Calu3 (cell line): ENCODE measurements at places on chromosomes 3 and 15. TPM values are rescaled to one million over a fixed set of nuclear protein-coding genes. Genes with fewer than 3 reads are reported as not detected.
A peak's percentile ranks its signal among the peaks of the same experiment; 100 is the strongest.

- H3K4me1 ChIP-seq: peaks cover 26% of the 10 kb centered on the region
- no peaks in the 10 kb centered on the region for H3K27me3 ChIP-seq
- no peak overlapping the region for H3K27ac ChIP-seq
- H3K4me3 ChIP-seq: no peak overlapping the region
Measured at GRCh38 chr3:194500198-194500597, 13.4 kb upstream of the ATP13A3 start.

DNA sequence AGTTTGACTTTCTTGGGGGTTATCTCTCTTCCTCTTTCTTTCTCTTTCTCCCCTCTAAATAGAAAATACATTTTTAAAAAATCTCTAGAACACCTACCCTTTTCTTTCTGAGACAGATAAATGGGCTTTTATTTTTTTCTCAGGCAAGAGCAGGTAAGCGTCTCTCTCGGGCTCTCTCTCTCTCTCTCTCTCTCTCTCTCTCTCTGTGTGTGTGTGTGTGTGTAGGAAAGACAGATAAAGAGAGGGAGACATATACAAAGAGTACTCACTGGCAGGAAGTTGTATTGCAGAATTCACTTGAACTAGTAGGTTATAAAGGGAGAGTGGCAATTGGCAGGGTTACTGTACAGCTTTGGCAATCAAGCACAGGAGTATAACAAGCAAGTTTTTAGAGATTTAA lies 118.1 kb upstream of the LSAMP start:
- H3K4me1 ChIP-seq: peaks cover 9% of the 10 kb centered on the region
- H3K36me3 ChIP-seq: no peaks in the 10 kb centered on the region
- H3K27me3 ChIP-seq: no peaks in the 10 kb centered on the region

GRCh38 chr15:24956111-24956838 lies 1.5 kb downstream of the SNRPN start:
- no peaks in the 10 kb centered on the region for H3K36me3 ChIP-seq
- H3K27ac ChIP-seq: no peak overlapping the region
- H3K4me3 ChIP-seq: no peak overlapping the region
- H3K4me1 ChIP-seq: no peaks in the 10 kb centered on the region
- H3K27me3 ChIP-seq: no peaks in the 10 kb centered on the region

GRCh38 chr3:139537361-139537760 lies 2.2 kb downstream of the RBP1 start:
- no peak for DNase-seq
- no peak overlapping the region for H3K4me3 ChIP-seq
- peaks cover 10% of the 10 kb centered on the region for H3K36me3 ChIP-seq
- no peaks in the 10 kb centered on the region for H3K27me3 ChIP-seq
- peaks cover 47% of the 10 kb centered on the region for H3K4me1 ChIP-seq

GRCh38 chr3:58307639-58308215 lies 1.4 kb downstream of the HTD2 start:
- no peak overlapping the region for H3K27ac ChIP-seq
- DNase-seq: peak; percentile 38
- H3K4me1 ChIP-seq: no peaks in the 10 kb centered on the region
- H3K36me3 ChIP-seq: peaks cover 43% of the 10 kb centered on the region
- H3K27me3 ChIP-seq: peaks cover 2% of the 10 kb centered on the region
- peak overlapping the region; percentile 99 for H3K4me3 ChIP-seq

DNA sequence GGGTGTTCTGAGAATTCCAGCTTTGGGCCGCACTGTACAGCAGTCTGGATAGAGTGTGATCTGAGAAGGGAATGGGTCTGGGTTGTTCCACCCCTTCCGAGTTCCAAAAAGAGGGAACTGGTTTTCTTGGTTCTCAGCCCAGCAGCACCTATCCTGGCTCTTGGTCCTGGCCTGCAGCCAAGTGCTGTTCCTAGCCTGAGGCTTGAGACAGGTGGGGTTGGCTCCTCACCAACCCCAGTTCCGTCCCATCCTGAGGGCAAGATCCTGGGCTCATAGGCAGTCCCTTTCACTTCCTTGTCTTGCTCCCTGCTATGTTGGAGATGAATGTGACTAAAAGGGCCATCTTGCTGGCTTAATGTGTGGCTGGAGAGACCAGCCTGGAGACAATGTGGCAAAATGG lies 15.2 kb downstream of the IVD start:
- H3K4me3 ChIP-seq: no peak overlapping the region
- peaks cover 9% of the 10 kb centered on the region for H3K36me3 ChIP-seq

DNA sequence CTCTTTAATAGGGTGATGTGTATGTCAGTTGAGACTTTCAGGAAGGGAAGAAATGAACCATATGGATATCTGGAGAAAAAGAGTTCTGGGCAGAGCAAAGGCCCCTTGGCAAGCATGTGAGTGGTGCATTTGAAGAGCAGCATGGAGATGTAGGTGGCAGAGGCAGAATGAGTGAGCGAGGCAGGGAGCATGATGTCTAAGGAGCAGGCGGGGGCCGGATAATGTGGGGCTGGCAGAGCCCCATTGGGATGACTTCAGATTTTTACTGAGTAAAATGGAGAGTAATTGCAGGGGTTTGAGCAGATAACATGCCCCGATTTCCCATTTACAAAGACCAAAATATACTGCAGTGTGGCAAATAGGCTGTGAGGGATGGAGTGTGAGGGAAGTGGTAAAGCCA lies 52.9 kb upstream of the PLCL2 start:
- H3K27ac ChIP-seq: no peak overlapping the region
- no peak overlapping the region for H3K4me3 ChIP-seq
- H3K36me3 ChIP-seq: no peaks in the 10 kb centered on the region
- H3K4me1 ChIP-seq: no peaks in the 10 kb centered on the region

DNA sequence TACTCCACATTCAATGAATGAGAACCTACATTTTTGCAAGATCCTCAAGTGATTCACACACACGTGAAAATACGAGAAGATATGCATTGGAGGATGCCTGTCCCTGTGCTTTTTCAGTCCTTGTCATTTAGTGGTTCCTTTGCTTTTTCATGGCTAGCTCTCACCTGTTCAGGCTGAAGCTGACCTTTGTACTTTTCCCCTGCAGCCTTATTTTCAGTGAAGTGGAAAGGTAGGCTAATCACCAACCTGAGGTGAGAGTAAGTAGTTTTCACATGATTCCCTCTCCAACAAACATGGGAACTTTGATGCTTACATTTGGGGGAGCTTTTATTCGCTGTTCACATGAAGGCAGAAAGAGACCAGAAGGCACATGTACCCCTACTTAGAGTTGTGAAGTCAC lies 8.3 kb downstream of the ITPR1 start:
- H3K4me1 ChIP-seq: peaks cover 13% of the 10 kb centered on the region
- no peak overlapping the region for H3K4me3 ChIP-seq
- DNase-seq: no peak
- peaks cover 5% of the 10 kb centered on the region for H3K27me3 ChIP-seq
- H3K36me3 ChIP-seq: no peaks in the 10 kb centered on the region

Gene FGD5
- not detected in 2 replicates for total RNA-seq
